Ureter (tissue), 1 donor: ENCODE measurements at places on chromosomes 2 and 18.

DNA sequence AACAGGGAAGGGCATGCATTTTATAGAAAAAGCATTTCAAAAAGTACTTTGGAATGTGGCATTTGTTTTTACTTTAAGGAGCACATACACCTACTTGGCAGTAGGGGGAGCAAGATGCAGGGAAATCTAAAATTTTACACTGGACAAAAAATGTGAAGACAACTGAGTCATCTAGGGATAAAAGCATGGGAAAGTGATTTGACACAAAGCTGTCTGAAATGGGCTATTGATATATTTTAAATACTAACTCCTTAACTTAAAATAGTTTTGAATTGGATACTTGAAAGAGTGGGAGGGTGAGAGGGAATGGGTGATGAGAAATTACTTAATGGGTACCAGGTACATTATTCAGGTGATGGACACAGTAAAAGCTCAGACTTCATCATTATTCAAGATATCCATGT is 15.8 kb downstream of the TMEM200C start:
- no peak for DNase-seq

GRCh38 chr2:208164951-208165755 is 1.8 kb upstream of the CRYGA start:
- DNase-seq: no peak

- DNase-seq: no peak
These were observed 107.3 kb upstream of the TLK1 start for GRCh38 chr2:171267855-171268629.

DNA sequence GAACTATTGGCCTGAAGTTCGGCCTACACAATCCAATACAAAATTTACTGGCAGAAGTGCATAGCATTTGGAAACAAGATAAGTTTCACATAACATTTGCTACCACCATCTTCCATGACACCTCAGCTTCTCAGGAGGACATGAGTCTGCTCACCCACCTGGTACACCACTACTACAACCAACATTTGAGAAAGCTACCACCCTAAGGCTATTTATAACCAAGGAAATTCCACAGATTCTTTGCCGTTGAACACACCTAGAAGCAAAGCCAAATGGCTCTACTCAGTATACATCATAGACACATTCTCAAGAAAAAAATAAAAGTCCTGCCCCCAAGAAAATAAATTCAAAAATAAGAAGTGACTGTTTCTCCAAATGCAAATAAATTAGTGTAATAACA is 145.3 kb downstream of the SPAG16 start:
- DNase-seq: no peak

DNA sequence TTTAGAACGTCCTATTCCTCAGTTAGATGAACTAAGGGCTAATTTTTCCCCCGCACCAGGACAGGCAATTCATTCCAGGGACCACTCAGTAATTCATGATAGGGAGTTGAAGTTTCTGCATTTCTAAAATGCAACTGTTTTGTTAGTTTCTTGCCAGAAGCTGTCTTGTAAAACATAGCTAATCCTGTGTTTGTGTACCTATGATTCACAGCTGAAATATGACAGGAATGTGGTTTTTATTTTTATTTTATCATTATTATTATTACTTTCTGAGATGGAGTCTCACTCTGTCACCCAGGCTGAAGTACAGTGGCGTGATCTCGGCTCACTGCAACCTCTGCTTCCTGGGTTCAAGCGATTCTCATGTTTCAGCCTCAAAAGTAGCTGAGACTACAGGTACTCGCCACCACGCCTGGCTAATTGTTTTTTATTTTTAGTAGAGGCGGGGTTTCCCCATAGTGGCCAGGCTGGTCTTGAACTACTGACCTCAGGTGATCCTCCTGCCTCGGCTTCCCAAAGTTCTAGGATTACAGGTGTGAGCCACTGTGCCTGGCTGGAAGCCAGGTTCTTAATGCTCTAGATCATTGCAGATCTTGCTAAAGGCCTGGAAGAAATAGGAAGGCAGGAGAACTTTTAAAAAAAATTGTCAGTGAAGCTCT is 154.8 kb upstream of the FHL2 start:
- DNase-seq: peak; percentile 34

DNA sequence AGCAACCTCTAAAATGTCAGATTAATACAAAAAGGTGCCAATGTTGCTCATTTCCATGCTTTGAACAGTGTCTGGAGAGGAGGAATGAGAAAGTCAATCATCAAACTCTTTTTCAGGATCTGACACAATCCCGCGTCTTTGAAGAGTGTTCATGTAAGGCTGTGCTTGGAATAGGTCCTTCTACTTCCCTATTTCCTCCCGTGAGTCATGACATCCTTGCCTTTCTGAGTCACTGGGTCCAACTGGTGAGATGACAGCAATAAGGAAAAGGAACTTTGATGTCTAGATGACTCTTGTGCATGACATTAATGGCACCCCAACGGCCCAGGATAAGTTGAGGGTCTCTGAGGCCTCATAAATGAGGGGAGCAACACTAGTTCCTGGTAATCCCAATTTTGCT is 109.0 kb upstream of the CELF4 start:
- DNase-seq: no peak

- DNase-seq: no peak
These were observed 211.4 kb upstream of the SLC39A10 start for GRCh38 chr2:195445639-195446038.

DNA sequence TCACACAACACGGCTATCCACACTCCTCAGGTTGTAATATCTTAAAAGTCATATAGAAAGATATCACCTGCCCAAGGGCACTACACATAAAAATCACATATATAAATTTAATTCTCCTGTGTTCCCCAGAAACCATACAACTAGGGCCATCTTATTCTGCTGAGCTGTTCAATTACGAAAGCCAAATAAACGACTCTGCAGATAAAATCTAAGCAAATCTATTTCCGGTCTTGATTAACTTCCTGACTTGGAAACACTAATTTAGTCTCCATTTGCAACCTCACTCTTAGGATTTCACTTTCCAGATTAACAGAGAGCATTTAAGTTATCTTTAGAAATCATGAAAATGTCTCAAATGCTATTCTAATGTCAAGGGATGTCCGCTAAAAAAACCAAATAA is 23.9 kb upstream of the STK17B start:
- no peak for DNase-seq

GRCh38 chr18:69518989-69519388 is 118.3 kb downstream of the DOK6 start:
- DNase-seq: no peak
